CD4-positive, alpha-beta T cell (primary cell): ENCODE measurements at places on chromosomes 12 and 14.

- no peak for DNase-seq
Measured at GRCh38 chr12:106315523-106315922, 13.0 kb downstream of the TCP11L2 start.

- no peak for DNase-seq
Measured at GRCh38 chr12:104649921-104650320, 193.2 kb downstream of the CHST11 start.

GRCh38 chr14:52443506-52443905 is 108.8 kb downstream of the TXNDC16 start:
- DNase-seq = no peak

GRCh38 chr12:4588916-4589315 is 26.9 kb downstream of the DYRK4 start:
- DNase-seq = no peak

DNA sequence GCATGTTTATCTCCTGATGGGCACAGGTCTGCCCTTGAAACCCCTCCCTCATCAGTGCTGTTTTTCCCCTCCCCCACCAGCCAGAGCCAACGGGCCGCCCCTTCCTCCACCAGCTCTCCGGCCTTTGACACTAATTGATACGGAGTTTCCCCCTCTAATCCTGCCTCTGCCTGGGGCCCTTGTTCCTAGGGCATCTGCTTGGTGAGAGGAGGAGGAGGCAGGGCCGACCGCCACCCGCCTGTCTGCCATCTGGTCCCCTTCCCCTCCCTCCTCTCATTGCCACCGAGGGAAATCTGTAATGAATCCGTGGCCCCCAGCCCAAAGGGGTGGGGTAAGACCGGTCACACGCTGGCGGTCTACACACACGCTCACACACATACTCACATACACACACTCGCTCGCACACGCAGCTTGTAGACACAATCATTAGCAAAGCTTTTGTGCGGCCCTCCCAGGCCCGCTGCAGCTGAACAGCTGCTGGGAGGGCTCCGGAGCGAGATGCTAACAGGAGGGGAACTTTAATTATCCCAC is 27.4 kb downstream of the SRRM4 start:
- DNase-seq = no peak

GRCh38 chr12:53078425-53079225 is 565 bp downstream of the SPRYD3 start:
- peak; percentile 44 for DNase-seq

- DNase-seq = no peak
Measured at GRCh38 chr14:102586420-102587104, 5.9 kb upstream of the RCOR1 start.

- no peak for DNase-seq
Measured at GRCh38 chr12:120590741-120591407, 9.7 kb upstream of the POP5 start.

DNA sequence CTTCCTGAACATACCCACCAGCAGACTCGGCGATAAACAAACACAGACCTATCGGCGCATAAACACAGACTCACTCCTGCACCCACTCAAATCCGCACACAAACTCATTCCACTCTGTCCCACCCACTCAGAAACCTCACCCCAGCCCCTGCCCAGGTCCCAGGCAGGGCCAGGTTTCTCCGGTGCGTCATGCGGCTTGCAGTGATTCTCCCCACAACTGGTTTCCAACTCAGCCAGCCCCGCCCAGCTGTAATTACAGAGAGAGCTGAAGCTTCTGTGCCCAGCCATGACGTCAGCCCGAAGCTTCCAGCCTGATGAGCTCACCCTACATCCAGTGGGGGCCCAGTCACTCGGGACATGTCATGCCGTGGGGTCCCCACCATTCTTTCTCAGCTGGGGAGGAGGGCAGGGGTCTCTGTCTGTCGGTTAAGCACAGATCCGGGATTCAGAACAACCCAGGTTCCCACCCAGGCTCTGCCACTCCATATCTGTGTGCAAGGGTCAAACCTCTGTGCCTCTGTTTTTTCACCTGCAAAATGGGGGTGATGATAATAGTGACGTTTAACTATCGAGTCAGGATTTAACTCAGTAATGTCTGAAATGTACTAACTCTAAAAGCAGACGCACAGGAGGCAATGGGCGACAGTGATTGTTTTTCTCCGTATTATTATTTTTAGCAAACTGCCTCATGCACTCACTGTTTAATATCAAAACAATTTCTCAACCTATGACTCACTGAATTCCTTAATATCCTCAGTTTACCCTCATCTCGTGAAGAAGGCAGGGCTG is 2.3 kb upstream of the HSPB8 start:
- DNase-seq = no peak

DNA sequence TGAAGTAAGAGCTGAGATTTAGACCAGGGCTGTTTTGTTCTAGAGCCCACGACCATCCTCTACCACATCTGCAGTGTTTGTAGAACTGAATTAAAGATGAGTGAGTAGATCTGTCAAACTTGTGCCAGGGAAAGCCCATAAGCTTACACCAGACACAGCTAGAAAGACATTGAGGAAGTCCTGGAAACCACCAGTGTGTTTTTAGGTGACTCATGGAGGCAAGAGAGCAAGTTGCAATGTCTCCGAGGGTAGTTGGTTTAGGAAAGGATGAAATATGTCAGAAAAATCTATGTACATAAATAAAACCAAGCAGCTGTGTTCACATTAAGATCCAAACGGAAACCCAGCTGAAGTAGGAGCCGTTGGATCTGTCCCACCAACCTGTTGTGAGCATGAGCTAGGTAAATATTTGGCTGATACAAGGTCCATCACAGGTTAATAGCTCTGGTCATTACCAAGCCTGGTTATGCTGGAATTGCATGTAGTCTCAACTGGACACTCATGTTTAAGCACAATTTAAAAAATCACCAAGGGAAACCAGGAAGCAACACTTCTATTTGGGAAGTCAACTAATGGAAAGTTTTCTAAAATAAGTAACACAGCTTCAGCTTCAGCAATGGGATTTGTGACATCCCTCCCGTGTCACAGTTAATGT is 49.9 kb upstream of the PLEKHG3 start:
- no peak for DNase-seq

DNA sequence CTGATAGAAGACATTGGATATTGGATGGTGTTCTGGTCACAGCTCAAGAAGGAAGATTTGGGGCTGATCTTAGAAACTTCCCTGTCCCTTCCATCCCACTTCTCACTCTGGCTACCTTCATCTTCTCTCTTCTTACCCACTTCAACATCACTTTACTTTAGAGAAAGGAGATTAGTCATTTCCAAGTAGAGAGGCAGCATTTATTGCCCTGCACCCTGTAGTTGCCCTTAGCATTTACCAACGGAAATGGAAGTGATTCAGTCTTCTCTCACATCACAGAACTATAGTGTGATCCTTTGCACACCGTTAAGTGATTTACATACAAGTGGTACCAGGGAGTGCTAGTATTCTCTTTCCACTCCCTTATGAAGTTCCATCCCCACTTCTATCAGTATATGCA is 52.4 kb downstream of the PHLDA1 start:
- no peak for DNase-seq

- no peak for DNase-seq
Measured at GRCh38 chr12:93573552-93574223, 1.2 kb downstream of the SOCS2 start.

DNA sequence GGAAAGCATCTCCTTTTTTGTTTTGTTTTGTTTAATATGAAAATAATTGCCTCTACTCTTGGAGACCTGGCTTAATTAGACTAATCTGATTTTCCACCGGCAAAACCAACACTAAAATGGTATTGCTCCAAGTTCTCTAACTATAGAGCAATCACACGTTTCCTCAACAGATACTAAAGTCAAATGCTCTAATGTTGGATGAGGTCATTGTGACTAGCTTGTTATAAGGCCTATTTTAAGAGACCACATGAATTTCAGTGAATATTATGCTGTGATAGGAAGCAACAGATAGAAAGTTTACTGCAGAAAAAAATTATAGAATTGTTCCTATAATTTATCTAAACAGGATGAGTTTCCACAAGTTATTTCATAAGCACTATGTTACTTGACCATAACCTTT is 3.3 kb upstream of the CCDC196 start:
- no peak for DNase-seq

GRCh38 chr14:36319899-36320199 is 588 bp downstream of the MBIP start:
- no peak for DNase-seq

DNA sequence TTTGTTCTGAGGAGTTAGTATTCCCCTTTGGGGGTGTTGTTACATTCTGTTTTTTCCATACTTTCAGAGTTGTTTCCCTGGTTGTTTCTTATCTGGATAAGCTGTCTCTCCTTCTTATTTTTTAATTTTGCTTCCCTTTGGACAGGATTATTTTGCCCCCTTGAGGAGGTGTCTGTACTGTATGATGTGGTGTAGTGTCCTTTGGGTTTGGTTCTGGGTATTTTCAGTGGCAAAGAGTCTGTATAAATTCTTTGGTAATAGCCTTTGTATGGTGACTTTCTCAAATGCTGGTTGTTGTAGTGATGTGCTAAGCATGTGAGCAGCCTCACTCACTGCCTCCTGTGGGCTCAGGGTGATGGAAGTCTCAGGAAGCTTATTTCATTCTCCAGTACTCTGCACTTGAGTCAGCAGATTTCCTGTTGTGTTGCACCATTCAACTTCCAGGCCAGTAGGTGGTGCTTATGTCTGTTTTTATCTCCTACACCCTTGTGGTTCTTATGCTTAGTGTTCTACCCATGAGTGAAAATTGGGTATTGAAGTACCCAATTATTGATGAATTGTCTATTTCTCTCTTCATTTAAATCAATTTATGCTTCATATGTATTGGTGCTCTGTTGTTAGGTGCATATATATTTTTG is 103.3 kb upstream of the PMCH start:
- DNase-seq = peak; percentile 12

DNA sequence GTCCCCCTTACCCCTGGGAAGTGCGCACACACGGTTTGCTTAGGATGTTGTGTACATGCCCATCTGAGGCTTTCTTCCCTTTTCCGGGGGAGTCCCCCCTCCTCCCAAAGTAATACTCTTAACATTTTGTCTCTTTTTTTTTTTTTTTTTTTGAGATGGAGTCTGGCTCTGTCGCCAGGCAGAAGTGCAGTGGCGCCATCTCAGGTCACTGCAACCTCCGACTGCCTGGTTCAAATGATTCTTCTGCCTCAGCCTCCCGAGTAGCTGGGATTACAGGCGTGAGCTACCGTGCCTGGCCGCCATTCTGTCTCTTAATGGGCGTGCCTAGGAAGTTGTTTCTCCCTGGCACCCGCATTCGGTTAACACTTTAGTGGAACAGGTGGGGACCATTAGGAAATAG is 4.5 kb upstream of the GMFB start:
- no peak for DNase-seq

DNA sequence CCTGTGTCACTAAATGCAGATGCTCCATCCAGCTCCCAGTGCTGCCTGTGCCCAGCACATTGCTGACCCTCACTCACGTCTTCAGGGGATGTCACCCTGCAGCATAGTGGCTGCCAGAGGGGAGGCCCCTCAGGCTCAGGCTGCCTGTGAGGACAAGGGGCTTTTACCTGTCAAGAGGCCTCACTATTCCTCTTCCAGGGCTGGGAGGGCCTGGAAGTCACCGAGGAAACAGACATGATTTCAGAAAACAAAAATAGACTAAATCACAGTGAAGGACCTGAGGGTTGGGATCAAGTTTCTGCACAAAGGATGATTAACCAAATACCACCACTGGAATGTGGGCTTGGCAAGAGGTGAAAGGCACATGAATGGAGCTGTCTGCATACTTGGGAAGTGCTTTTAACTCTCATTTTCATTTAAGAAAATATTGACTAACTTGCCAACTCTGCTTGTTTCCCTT is 1202.3 kb downstream of the BCL11B start:
- no peak for DNase-seq

DNA sequence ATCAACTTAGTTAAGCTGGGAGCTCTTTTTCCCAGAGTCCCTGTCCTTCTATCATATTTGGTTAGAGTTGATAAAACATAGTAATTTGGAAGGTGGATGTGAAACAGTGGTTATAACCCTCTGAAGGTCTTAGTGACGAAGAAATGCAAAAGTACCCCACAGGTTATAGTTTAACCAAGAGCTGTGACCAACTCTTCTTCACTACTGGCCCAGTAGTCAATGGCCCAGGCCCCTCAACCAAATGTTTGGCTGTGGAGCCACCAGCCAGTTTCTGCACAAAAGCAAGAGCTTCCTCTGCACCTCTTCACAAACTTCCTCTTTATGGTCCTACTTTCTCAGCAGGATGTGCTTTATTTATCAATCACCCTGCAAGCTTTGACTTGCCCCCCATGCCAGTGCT is 132.6 kb downstream of the BMP4 start:
- no peak for DNase-seq

GRCh38 chr12:47094804-47095203 is 15.0 kb upstream of the AMIGO2 start:
- DNase-seq = no peak

DNA sequence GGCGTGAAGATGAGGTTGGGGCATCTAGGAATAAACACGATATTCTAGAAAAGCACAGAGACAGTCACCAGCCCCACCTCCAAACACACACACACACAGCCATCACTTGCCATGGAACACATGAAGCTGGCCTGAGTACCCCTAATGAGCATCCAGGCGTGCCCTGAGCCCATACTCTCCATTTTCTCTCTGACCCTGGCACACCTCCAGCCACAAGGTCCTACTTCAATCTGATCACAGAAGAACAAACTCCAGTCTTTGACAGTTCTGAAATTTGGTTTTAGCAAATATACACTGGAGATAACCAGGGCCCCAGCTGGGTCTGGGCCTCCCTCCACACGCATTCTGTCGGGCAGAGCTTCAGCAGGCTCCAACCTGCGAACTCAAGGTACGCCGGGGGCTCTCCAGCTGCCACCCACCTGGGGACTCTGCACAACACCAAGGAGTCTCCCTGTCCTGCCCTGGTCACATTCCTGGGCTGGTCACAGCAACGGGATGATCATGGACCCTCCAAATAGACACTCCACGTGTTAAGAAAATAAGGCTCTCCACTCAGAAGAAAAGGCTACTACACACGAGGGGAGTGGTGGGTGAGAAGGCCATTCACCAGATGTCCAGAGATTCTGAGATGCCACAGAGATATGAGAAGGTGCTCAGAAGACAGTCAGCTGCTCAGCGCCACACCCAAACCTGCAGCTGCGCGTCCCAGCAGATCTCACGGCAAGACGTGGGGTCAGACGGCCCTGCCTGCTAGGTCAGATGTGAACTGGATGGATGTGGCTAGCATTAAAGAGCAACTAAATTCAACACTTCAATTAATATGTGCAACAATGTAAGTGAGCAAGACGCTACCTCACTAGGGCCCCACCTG is 57.0 kb upstream of the PNMA1 start:
- DNase-seq = no peak

DNA sequence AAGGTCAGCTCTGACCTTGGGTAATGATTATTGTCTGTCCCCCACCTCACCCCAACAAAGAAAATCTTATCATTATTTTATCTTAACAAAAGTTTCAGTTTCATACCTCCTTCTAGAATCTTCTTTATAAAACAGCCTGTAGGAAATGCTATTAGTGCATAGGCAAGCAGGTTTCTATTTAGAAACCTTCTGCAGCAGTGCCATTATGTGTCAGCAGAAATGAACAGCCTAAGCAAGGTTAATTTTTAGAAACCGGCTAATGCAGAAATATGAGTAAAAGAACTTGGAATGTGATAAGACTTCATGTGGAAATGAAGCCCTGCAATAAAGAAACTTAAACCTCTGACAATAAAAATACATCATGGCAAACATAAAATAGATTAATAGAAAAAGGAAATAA is 814.4 kb downstream of the FSCB start:
- DNase-seq = no peak

GRCh38 chr12:43951286-43951685 is 115.4 kb downstream of the TMEM117 start:
- no peak for DNase-seq
